ENCODE measurements at places on chromosomes 3 and 15. TPM values are rescaled to one million over a fixed set of nuclear protein-coding genes. Genes with fewer than 3 reads are reported as not detected.
A peak's percentile ranks its signal among the peaks of the same experiment; 100 is the strongest.

DNA sequence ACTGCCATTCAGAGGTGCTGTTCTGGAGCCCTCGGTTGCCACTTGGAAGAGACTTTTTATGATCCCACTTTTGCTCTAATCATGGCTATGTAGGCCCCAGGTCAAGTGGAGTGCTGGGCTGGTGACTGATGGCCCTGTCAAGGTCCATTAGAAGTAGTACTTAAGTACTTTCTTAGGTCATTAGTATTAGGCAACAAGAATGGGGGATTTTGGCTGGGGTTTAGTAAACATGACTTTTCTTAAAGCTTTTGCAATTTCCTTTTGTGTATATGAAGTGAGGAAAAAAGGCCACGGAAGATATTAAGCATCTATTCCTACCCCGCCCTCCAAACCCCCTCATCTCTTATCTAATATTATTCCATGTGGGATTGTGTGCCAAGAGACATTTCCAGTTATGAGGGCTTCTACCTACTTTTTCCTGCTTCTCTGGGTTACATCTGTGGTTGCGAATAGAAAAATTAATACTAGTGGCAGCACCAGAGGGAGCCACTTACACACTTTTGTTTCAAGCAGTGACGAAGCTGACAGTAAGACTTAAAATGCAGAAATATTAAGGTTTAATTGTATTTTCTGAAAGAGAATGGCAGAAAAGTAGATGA lies 13.9 kb downstream of the NLGN1 start:
- peak; percentile 37 for DNase-seq

- DNase-seq = peak; percentile 83
These were observed 34.4 kb downstream of the PAQR9 start for GRCh38 chr3:142929109-142929508.

- DNase-seq = no peak
These were observed 25.3 kb upstream of the SELENOT start for GRCh38 chr3:150577855-150578254.

FEM1B gene
- 82.0 TPM for total RNA-seq

GRCh38 chr15:95990833-95991232 lies 339.7 kb upstream of the NR2F2 start:
- no peak for DNase-seq

DNA sequence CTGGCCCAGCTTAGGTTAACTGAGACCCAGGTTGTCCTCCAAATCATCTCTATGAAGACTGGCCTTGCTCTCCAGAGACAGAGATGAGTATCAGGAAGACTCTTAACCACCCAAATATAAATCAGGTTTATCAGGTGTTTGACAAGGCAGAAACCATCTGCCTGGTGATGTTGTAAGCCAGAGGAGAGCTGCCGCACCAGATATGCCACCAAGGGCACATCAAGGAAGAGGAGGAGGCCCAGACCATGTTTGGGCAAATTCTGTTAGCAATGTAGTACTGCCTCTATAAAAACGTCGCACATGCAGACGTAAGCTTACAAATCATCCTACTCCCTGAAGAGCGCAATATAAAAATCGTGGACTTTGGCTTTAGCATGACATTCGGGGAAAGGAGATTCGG lies 21.0 kb upstream of the RPL32 start:
- DNase-seq = no peak

Data from GM23338 (cell line).